ENCODE measurements at places on chromosomes 7 and 10.

GRCh38 chr10:110733218-110733952, 89.2 kb downstream of the RBM20 start:
- no peak for DNase-seq

GRCh38 chr7:111741811-111742240, 179.5 kb upstream of the IMMP2L start:
- no peak for DNase-seq

- DNase-seq: no peak
These were observed 25.4 kb downstream of the INPP5A start for GRCh38 chr10:132562916-132563456.

DNA sequence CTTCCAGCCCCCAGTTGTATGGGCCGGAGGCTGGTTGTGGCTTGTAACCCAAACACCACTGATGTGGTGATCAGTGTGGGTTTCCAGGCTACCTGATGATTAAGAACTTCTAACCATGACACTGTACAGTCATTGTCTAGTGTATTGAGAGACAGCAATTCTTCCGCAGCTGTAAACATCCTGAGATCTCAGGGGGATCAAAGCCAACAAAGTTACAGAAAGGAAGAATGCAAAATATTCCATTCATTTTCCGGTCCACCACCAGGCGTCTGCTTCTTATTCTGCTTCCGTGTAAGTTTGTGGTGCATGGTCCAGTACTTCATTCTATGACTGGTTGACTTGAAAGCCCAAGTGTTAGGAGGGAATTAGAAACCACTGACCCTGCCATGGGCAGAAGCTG, 10.3 kb upstream of the GLI3 start:
- DNase-seq: no peak

DNA sequence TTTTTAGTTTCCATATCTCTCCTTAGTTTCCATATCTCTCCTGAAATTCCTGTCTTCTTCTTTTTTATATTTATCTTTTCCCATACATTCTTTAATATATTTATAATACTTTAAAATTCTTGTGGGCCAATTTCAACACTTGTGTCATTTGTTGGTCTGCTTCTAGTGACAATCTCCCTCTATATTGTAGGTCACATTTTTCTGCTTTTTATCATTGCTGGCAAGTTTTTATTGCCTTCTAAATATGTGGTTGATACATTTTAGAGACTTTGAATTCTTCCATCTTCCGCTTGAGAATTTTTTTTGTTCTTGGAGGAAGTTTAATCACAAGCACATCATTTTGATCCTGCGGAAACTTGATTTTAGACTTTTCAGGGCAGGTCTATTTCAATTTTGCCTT, 26.0 kb upstream of the OPN4 start:
- no peak for DNase-seq

DNA sequence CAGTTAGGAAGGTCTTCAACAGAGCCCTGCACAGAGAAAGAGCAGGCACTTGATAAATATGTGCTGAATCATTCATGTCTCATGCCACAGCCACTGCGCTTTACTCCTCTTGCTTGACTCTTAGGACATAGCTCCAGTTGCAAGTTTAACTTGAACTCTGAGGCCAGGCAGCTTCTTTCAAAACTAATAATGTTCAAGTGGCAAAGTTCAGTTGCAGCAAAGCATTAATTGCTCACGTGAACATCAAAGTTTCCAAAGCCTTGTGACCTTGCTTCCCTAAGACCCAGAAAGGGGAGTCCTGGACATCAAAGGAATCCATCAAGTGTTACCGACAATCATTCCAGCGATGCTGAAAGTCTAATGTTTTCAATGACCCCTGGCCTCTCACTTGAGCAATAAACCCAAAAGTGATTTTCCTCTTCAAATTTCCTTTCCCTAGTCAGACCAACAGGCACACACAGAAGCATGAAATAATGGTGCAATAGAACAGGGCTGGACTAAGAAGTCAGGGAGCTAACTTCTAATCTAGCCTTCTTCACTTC, 21.8 kb upstream of the TECTB start:
- no peak for DNase-seq

DNA sequence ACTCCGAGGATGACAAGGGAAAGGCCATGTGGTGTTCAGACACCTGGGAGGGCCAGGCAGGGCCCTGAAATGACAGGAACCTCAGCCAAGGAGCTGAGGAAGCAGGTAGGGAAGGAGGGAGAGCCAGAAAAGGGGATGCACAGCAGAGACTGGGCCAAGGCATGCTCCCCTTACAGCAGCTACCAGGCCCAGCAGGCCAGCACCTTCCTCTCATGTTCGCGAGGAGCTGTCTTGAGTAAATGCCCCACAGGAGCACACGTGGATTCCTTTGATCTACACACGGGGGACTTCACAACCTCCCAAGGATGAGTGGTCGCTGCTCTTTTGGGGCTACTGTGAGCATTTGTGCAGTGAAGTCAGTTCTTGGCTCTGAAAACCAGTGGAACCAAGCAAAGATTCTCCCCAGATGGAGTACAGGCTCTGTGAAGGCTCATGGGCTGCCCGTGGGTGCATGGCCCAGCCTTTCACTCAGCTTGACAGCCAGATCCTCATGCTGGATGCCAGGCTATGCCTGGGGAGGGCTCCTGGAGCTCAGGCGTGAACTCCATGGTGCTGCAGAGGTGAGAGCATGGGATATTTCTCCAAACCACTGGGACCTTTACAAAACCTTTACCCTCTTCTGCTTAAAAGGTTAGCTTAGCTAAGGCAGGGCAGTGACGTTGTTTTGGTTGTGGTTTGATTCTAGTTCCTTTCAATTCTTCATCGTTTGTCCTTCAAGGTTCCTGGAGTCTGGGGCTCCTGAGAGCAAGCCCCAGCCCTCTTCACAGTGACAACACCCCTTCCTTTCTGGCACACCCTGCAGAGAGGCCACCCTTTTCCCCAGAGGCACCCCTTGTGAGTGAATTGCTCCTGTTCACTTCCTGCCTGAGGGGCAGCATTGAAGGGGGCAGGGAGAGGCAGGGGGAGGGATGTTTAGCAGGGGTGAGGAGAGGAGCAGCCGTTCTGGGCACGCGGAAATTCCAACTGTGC, 74.2 kb upstream of the ZPBP start:
- DNase-seq: peak; percentile 30

GRCh38 chr7:158975526-158976467, 119.4 kb downstream of the DYNC2I1 start:
- DNase-seq: peak; percentile 54

DNA sequence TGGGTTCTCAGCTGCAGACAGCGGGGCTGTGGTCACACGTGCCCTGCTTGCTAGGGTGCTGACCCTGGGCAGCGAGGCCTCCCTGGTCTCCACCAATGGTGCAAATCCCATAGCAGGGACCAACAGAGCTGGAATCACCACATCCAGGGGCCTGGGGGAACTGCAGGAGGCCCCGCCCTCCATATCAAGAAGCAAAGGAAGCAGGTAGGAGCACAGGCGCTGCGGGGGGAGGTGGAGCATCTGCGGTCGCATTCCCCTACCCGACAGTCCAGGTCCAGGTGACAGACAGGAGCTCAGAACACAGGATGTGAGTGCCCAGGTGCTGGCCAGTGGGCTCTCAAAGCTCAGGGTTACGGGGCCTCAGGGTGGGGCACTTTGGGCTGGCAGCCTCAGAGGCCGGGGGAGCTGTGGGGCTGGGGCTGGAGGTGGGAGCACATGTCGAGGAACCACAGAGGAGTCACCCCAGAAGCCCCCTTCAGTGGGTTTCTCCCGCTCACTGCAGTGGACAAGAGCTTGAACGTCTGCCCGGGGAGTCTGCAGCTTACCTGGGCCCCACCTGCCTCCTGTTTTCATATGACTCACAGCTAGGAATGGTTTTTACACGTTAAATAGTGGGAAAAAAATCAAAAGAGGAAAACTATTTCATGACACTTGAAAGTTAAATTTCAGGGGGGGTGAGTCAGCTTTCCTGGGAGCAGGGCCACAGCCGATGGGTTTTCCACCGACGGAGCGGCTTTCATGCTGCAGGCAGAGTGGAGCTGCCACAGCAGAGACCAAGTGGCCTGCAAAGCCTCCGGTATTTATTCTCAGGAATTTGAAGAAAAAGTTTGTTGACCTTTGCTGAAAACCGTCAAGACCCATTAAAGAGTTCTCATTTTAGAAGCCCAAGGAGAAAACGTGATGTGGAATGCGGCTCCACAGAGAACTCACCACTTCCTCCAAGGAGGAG, 148.7 kb upstream of the PPP2R2D start:
- DNase-seq: no peak

GRCh38 chr7:98399462-98399861, 1.4 kb downstream of the BAIAP2L1 start:
- DNase-seq: no peak

GRCh38 chr7:144388950-144389349, 14.5 kb downstream of the NOBOX start:
- no peak for DNase-seq

GRCh38 chr7:125847692-125848091, 918.1 kb upstream of the POT1 start:
- DNase-seq: no peak

DNA sequence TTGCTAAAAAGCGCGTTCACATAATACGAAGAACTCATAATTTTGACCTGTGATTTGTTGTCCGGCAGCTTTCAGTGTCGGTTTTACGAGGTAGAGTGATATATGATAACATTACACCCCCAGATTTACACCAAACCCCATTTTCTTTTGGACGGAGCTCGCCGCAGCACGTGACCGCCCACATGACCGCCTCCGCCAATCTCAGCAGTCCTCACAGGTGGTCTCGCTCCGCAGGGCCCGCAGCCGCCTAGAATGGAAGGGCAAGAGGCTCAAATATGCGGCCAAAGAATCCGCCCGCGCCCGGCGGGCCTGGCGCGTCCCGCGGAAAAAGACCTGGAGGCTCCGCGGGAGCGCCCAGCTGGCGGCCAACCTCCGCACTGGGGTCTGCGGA, at the start of gene HOXA7:
TSS of gene HOXA7 (minus strand) at position 168 of the 391 bp plus-strand sequence. CDS start at position 38, 130 bp downstream.
- DNase-seq: no peak

GRCh38 chr10:86258499-86258898, 108.1 kb downstream of the GRID1 start:
- DNase-seq: no peak

GRCh38 chr10:11035301-11035991, 17.8 kb downstream of the CELF2 start:
- no peak for DNase-seq

DNA sequence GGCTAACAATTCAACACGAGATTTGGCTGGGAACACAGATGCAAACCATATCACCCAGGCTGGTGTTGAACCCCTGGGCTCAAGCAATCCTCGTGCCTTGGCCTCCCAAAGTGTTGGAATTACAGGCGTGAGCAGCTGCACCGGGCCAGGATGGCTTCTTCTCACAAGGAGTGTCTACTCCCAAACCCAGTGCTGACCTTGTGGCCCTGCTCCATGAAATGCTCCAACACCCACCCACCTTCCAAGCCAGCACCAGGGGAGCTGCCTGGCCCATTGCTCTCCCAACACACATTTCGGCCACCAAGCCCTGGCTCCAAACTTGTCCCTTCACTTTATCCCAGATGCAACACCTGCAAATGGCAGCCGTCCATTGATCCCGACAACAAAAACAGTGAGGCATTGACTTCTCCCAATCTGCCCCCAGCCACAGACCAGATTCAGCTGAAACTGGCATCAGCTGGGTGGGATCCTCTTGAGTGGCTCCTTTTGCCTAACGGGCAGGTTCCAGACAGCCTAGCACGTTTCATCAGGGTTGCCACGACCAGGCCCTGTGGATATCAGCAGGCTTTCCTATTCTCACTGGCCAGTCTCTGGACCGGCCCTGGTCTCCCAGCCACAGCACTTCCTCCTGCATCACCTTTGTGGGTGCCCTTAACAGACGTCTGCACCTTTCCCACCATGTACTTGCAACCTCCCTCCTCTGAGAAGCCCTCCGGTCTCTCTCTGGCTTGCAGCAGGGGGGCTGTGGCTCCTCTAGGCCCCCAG, 105.7 kb upstream of the CARD11 start:
- DNase-seq: no peak

DNA sequence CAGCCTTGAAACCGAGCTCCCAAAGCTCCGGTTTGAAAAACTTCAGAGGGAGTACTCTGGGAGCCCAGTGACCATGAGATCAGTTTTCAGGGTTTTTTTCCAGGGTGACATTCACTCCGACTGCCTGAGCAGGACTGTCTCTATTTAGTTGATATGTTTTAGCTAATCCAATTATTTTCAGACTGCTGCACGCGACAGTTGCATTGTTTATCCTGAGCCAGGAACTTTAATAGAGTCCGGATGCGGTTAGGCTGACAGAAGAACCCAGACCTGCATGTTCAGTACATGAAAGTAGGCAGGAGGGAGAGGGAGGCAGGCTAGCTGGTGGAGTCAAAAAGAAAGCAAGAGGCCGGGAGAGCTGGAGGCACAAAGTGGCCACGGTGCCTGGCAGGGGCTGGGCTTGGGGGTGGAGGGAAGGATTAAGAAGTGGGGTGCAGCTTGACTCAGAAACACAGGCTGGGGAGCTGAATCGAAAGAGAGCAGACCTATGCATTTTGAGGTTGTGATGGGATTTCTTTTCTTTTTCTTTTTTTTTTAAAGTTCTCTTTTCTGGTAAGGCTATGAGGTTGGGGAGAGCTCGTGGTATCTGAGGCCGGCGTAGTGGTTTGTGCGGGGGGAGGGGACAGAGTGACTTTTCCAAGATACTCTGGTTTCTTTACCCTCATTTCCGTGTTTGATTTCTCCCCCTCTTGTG, 5.7 kb downstream of the GATA3 start:
- peak; percentile 53 for DNase-seq

GRCh38 chr10:970311-971149, 17.7 kb upstream of the GTPBP4 start:
- no peak for DNase-seq

DNA sequence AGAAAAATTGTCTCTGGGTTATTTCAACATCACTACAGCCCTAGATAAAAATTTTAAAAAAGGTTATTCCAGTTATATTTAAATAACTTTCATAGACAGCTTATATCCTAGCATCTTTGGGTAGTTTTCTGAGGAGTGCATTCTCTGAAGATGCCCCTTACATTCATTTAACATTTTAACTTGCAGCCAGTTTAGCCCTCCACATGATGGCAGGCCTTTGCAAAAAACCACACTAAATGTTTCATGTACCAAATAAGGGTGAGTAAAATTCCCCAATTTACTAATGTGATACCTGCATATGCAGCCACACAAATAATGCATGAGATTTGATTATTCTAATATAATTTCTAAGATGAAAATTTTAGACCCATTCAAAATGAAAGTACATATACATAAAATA, 108.4 kb upstream of the ZWINT start:
- no peak for DNase-seq

GRCh38 chr10:67696029-67696428, at the start of gene CTNNA3:
TSS of gene CTNNA3 (minus strand) at chr10:67696195.
- DNase-seq: no peak

- DNase-seq: no peak
These were observed 265.6 kb downstream of the GFRA1 start for GRCh38 chr10:116007256-116007891.

GRCh38 chr7:130356876-130357611, 12.4 kb downstream of the CPA5 start:
- DNase-seq: no peak

GRCh38 chr10:22701132-22701826, 13.1 kb downstream of the PIP4K2A start:
- DNase-seq: no peak

DNA sequence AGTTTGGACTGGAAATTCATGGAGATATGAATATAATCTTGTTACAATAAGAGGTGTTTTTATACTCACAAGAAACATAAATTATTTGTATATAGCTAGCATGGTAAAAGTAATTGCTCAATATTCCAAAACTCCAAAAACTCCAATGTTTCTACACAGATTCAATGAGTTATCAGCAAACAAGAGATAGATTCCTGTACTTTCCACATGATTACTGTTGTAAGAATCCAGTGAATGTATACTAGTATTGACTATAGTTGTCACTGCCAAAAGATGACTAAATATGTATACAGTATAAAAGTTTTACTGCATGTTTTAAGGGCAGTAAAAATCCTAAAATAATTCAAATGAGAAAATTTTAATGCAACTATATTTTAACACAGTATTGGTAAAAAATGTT, 10.7 kb downstream of the ATOH7 start:
- no peak for DNase-seq
